Right ventricle myocardium inferior (tissue), 1 donor: ENCODE measurements at places on chromosomes 3 and 15. TPM values are rescaled to one million over a fixed set of nuclear protein-coding genes. Genes with fewer than 3 reads are reported as not detected.

USP8 gene
- 44.7 TPM for total RNA-seq

RGMA gene
- 35.2 TPM for total RNA-seq

SLC27A2 gene
- not detected for total RNA-seq

TMOD2 gene
- 9.5 TPM for total RNA-seq

CNTN6 gene
- not detected for total RNA-seq

AADACL2 gene
- not detected for total RNA-seq

CLRN1 gene
- not detected for total RNA-seq

ACSBG1 gene
- 0.14 TPM for total RNA-seq

KLHL40 gene
- not detected for total RNA-seq

MYNN gene
- 12.2 TPM for total RNA-seq

SLC22A13 gene
- not detected for total RNA-seq

RFX7 gene
- total RNA-seq: 5.8 TPM

FBXW12 gene
- not detected for total RNA-seq

SLC9C1 gene
- total RNA-seq: 0.95 TPM

RUVBL1 gene
- total RNA-seq: 21.4 TPM

PRTG gene
- 0.43 TPM for total RNA-seq

GABRB3 gene
- 2.2 TPM for total RNA-seq

TP63 gene
- not detected for total RNA-seq

GOLGA6B gene
- not detected for total RNA-seq
